ENCODE measurements at places on chromosomes 16 and 17.

- no peak for DNase-seq
Observed at GRCh38 chr17:77501751-77502625, 361.2 kb downstream of the SEC14L1 start.

GRCh38 chr16:56684926-56685590 lies 2.8 kb downstream of the MT1X start:
- no peak for DNase-seq

- no peak for DNase-seq
Observed at GRCh38 chr17:72191921-72192799, 71.3 kb downstream of the SOX9 start.

GRCh38 chr17:39999067-39999466 lies 16.2 kb upstream of the CSF3 start:
- DNase-seq: no peak

DNA sequence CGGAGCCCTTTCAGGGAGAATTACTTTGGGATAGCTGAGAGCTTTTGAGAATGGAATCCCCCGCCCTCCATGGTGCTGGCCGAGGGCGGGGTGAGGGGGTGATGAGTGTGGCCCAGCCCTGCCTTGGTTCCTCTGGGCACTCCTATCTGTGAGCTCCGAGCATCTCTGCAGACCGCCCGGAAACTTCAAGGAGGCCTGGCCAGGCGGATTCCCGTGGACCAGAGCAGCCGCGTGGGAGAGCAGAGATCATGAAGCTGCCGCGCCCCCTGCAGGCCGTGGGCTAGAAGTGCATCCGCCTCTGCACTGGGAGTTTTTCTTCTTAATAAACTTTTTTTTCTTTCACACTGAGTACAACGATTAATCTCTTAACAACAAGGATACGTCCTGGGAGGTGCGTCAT lies 392.9 kb upstream of the EEF2KMT start:
- DNase-seq: no peak

DNA sequence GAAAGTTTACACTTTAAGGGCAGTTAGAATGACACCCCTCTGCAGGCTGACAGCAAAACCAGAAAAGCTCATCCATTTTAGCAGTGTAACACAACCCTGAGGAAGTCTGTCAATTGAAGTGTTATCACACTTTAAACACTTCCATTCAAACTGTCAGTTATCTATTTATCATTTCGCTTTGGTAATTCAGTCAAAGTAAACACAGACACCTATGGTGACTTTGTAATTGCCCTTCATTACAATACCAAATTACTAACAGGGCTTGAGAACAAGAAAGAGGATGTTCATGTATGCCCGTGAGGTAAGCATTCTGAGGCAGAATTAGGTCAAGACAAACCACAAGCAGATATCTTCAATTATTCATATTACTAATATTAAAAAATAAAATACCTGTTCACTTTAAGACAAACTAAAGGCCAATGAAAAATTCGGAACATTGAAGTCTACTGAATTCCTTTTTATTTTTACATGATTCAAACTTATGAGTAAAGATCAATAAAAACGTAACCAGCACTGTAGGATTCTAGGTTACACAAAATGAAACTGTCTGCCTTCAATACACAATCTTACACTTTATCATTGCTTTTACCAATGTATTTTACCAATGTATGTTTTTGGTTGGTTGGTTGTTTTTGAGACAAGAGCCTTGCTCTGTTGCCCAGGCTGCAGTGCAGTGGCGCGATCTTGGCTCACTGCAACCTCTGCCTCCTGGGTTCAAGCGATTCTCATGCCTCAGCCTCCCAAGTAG lies 57.1 kb downstream of the BRIP1 start:
- no peak for DNase-seq

GRCh38 chr17:82090549-82091263 lies 7.3 kb downstream of the FASN start:
- no peak for DNase-seq

GRCh38 chr17:21772321-21772720 lies 80.0 kb downstream of the KCNJ18 start:
- no peak for DNase-seq

- DNase-seq: no peak
Observed at GRCh38 chr17:77808686-77809425, 149.6 kb upstream of the TNRC6C start.

DNA sequence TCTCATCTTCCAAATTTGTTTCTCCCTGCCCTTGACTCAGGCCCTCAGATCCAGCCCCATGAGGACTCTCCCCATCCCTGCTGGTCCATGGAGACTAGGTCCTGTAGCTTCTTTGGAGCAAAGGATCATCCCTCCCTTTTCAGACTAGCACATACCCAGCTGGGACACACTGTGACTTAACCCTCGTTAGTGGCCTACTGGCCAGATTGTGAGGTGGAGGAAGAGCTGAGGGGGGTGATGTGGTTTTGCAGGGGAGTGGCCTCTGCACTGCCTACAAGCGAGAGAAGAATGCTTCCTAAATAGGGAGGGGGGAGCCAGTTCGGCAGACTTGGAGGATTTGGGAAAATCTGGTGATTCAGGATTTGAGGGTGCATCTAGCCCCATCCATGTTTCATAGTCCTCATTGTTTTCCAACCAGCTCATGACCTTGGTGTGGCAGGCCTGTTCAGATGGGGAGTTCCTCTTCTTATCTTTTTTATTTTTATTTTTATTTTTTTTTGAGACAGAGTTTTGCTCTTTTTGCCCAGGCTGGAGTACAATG lies 47.8 kb upstream of the SLC47A1 start:
- DNase-seq: no peak

GRCh38 chr16:68371706-68372380 lies 61.0 kb downstream of the PRMT7 start:
- no peak for DNase-seq

DNA sequence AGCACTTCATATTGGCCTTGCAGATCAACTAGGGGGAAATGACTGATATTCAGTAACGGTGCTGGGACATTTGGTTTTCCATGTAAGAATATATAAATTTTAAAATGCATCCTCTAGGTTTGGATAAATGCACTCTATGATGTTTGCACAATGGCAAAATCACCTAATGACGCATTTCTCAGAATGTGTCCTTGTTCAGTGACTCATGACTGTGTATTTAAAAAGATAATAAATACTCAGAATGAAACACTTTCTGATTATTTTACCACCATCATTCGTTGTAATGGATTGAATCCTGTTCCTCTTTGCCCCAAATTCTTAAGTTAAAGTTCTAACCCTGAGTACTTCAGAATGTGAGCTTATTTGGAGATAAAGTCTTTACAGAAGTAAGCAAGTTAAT lies 17.2 kb upstream of the ADGRG1 start:
- DNase-seq: no peak

- no peak for DNase-seq
Observed at GRCh38 chr17:41812381-41813151, at the start of gene FKBP10. Gene FKBP10 (plus strand): TSS chr17:41813004. CDS start chr17:41813035, 31 bp downstream.

GRCh38 chr17:69287168-69287567 lies 39.8 kb downstream of the ABCA5 start:
- DNase-seq: no peak

DNA sequence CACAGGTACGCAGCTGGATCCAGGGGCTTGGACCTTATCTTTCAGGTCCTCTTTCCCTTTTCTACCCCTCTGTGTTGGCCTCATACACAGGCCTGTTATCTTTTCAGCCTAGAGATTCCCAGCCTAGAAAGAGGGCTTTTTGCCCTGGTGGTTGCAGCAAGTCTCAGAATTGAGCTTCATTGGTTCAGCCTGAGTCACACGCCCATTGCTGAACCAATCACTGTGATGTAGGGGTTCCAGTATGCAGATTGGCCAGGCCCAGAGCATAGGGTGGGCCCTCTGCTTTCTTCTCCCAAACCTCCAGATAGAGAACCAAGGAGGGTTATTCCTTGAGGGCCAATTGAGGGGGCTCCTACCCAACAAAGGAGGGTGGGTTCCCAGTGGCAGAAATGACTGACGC lies 32.8 kb downstream of the GPT2 start:
- DNase-seq: no peak

GRCh38 chr17:50893183-50893993 lies 27.2 kb upstream of the TOB1 start:
- no peak for DNase-seq

DNA sequence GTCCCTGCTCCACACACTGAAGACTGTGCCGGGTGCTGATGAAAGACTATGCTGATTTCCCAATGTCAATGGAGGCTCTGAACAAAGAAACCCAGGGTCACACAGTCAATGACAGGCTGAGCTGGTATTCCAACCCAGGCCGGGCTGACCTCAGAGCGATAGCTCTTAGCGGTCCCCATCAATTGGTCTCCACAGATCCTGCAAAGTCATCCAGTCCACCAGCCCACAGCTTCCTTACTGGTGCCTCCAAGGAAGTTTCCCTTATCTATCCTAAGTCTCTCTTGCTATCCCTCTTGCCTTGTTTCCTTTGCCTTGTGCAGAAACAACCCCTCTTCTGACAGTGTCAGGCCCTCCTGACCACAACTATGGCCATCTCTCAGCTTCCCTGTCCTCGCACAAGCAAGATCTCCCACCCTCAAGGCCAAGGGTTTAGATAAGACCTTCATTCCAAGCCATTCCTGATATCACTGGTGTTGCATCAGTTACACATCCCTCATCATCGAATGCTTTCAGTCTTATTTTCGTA lies 52.7 kb upstream of the KSR1 start:
- DNase-seq: no peak

- no peak for DNase-seq
Observed at GRCh38 chr17:81479175-81480071, 33.2 kb downstream of the ACTG1 start.

- DNase-seq: no peak
Observed at GRCh38 chr16:12210925-12211869, 234.7 kb downstream of the SNX29 start.

GRCh38 chr17:59688008-59688407 lies 19.2 kb downstream of the PTRH2 start:
- DNase-seq: no peak

Data from activated naive CD4-positive, alpha-beta T cell (primary cell).